ENCODE measurements at places on chromosomes 12 and 14.

GRCh38 chr12:121214855-121215745, 5.2 kb downstream of the P2RX4 start:
- no peak for DNase-seq

GRCh38 chr14:22593601-22594000, 4.5 kb upstream of the ABHD4 start:
- no peak for DNase-seq

GRCh38 chr12:74890237-74890599, 319.4 kb downstream of the KCNC2 start:
- DNase-seq = no peak

GRCh38 chr14:95891742-95892141, 15.1 kb downstream of the TUNAR start:
- no peak for DNase-seq

- DNase-seq = no peak
These were observed 101.7 kb upstream of the CLEC14A start for GRCh38 chr14:38357557-38357956.

GRCh38 chr14:35553808-35554207, 19.8 kb downstream of the INSM2 start:
- no peak for DNase-seq

DNA sequence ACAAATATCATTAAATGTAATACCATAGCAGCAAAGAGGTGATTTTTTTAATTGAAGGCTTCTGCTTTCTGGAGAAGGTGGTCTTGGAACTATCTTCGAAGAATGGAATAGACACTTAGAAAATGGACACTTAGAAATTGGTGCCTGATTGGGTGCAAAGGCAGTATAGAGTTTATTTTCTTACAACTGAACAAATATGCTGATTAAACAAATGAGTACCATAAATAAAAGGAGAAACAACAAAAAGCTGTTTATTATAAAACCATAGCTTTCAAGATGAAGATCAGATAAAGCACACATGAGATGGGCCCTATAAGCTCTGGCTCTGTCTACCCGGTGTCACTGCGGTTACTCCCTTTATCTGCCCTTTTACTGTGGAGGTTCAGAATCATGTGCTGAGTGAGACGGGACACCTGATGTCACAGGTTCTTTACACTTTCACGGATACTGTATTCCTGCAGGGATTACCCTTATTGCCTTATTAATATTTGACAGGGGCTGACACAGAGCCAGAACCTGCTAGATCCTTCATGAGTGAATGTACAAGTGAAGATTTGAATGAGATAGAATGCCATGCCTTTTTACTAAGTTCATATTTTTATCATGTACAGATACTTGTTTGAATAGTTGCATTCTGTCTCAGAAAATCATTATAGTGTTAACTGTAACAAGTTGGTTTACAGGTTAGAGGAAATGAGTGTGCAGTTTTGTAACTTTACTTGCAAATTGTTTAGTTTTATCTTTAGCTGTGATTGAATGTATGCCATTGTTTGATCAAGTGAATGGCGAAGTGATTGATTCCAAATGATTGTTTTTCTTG, 477.5 kb upstream of the RGS6 start:
- no peak for DNase-seq

- DNase-seq = no peak
These were observed 24.2 kb downstream of the CDK17 start for GRCh38 chr12:96375841-96376604.

- DNase-seq = no peak
These were observed 114.8 kb upstream of the GSC start for GRCh38 chr14:94884616-94885230.

DNA sequence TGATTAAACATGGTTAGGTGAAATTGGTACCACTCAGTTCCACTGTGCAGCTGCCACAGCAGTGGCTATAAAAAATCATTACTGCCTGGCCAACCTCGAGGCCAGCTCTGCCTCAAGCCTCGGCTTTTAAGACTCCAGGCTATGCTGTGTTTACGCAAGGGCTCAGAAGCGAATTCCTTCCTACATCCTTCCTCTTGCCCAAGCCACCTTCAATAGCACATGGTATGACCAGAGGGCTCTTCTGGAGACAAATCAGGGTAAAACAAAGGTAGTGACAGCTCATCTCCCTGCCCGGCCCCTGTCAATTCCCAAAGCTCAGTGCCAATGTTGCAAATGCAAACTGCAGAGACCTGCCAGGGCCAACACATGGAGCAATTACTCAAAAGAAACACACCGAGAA, 31.9 kb downstream of the NUAK1 start:
- no peak for DNase-seq

- DNase-seq = no peak
These were observed 4.8 kb downstream of the DIO2 start for GRCh38 chr14:80206351-80207080.

DNA sequence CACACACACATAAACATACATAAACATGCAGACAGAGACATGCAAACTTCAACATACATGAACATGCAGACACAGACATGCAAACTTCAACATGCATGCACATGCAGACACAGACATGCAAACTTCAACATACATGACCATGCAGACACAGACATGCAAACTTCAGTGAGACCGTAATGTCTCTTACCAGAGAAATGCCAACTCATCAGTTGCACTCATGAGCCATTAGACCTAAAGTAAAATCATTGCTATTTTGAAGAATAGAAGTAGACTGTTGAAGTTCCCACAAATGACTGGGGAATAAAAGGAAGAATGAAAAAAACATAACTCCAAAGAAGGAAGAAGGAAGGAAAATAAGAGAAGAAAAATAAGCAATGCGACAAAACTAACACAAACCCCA, 1044.0 kb upstream of the TMEM132C start:
- DNase-seq = no peak

- no peak for DNase-seq
These were observed 210.2 kb downstream of the PTPRO start for GRCh38 chr12:15532364-15532977.

- DNase-seq = no peak
These were observed 97.9 kb upstream of the BBS10 start for GRCh38 chr12:76446090-76446489.

- DNase-seq = no peak
These were observed 54.1 kb downstream of the COCH start for GRCh38 chr14:30928462-30928861.

DNA sequence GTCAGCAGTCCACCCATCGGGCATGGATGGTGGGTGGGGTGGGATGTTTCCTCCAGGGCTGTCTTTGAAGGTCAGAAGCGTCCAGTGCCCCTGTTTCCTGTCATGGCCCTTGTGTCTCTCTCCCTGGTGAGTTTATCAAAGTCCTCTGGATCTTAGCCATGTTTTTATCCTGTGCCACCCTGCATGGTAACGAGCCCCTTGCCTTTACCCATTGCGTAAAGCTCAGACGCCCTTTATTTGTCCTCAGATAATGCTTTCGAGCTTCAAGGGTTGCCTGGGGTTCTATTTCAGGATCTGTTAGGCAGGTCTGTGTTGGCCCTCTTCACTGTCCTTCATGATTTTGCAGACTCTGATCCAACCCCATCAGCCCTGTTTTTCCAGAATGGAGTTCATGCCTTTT, 172.9 kb downstream of the TSPAN9 start:
- DNase-seq = no peak

DNA sequence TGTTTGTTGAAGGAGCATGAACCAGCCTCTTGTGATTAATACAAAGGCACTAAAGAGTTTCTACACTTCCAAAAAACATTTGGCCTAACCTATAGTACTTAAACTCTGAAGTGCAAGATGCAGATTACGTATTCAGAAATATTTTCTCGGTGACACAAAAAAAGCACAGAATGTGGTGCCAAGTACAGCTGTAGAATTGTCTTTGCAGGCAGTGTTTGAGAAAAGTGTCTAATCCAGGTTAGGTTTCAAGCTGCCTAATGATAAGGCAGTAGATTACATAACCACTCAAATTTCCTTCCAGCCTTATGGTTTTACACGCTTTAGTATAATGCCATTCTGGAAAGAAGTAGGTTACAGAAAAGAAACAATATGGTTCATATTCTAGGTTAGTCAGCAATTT, 205.2 kb downstream of the KLHL28 start:
- no peak for DNase-seq
